Stimulated activated CD4-positive, alpha-beta T cell treated with anti-CD3 and anti-CD28 coated beads, Interleukin-1b, Interleukin-23, amount 100 ng/mL, for 1 hour (primary cell): ENCODE measurements at places on chromosomes 12 and 14.
A peak's percentile ranks its signal among the peaks of the same experiment; 100 is the strongest.

- DNase-seq: no peak
Observed at GRCh38 chr12:68400226-68400829, 68.2 kb upstream of the MDM1 start.

- DNase-seq: no peak
Observed at GRCh38 chr12:29895966-29896365, 112.2 kb upstream of the TMTC1 start.

GRCh38 chr12:115983226-115983798 lies 294.2 kb downstream of the MED13L start:
- no peak for DNase-seq

DNA sequence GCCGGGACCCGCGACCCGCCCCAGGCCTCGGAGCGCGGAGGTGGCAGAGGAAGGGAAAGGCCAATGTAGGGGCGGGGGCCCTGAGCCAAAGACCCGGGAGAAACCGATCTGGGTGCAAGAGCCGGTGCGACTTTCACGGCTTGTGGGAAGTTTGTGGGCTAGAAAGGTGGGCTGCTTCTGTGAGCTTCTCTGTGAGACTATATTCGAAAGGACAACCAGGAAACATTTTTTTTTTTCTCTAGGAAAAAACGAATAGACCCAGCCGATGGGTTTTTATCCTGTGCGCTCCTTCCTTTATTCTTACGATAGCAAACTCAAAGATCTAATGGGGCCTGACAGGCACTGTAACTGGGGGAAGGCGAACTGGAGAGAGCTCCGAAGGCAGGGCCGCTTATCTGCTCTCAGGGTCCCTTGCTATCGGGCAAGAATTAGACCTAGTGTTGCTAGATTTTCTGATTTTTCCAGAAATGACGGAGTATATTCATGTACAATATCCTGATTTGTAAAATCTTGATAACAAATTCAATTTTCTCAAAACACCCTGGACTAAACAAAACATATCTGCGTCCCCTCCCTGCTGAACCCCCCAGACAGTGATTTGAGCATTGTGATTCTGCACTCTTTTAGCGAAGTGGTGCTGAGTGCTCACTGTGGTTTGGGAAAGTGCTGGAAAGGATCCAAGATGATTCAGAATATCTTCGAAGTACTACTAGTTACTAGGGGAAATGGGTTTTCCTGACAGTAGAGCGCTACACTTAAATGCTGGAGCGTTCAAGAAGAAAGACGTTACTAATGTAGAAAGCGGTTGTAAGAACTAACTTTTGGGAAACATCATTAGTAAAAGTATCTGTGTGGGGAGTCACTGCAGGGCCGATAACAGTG lies 563 bp upstream of the STXBP6 start:
- no peak for DNase-seq

GRCh38 chr12:124448241-124448954 lies 119.0 kb downstream of the NCOR2 start:
- DNase-seq: no peak

- no peak for DNase-seq
Observed at GRCh38 chr14:94328196-94328595, 5.1 kb upstream of the SERPINA6 start.

- DNase-seq: peak; percentile 2
Observed at GRCh38 chr14:30656190-30656632, 34.1 kb downstream of the SCFD1 start.

- DNase-seq: no peak
Observed at GRCh38 chr14:100622708-100623485, 35.7 kb upstream of the BEGAIN start.

DNA sequence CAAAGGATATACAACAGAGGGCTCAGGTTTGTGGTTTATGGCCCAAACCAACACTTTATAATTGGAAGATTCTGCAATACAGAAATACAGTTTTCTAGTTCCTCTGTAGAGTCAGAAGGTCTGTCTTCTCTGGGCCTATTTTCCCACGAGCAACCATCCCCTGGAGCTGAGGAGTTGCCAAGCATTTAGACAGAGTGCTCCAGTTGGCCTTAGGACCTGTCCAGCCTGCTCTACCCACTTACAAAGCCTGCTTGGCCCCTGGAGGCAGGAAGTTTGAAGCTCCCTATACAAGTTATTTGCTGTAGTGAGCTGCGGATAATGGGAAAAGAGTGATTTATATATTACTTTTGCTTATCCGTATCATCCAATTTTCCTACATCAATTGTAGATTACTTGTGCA lies 60.8 kb upstream of the HSPB8 start:
- DNase-seq: no peak

DNA sequence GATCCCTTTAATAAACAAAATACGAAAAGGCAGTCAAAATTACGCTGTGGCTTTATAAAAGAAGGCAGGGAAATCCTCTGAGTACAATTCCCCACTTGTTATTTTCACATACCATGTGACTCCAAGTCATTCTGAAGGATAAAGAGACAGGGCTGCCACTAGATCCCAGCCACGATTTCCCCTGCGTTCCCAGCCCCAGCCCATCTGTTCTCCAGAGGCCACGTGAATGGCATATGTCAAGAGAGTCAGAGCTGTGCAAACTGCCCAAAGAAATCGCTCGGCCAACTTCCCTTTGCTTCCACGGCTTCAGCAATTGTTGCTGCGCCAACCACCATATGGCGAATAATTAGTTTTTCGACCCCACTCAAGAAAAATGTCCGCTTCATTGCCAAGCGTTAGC lies 161.3 kb downstream of the C12orf42 start:
- DNase-seq: no peak

DNA sequence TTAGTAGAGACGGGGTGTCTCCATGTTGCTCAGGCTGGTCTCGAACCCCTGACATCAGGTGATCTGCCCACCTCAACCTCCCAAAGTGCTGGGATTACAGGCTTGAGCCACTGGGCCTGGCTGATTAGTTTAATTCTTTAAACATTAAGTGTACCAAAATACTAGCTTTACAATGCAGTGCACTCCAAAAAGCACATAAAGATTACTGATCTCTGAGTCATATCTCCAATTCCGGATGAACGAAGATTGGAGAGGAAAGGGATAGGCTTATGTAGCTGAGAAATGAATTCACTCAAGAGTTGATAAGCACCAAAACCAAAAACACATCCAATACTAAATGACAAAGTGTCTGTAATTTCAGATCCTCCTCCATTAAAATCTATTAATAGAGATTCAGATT lies 15.1 kb downstream of the NAV3 start:
- no peak for DNase-seq

- no peak for DNase-seq
Observed at GRCh38 chr14:54026671-54027070, 70.0 kb upstream of the BMP4 start.

DNA sequence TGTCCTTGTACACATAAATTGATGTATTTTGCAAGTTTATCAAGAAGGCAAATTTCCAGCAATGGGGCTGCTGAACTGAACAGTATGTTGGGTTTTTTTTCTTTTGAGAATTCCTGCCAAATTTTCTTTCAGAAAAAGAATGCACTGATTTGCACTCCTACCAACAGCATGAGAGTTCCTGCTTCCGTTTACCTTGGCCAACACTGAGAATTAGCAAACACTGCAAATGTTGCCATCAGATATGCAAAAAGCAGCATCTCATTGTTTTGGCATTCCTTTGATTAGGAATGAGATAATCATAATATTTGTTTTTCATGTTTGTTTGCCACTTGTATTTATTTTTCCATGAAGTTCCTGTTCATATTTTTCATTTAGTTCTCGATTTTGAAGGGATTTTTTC lies 82.4 kb downstream of the RTN1 start:
- no peak for DNase-seq

DNA sequence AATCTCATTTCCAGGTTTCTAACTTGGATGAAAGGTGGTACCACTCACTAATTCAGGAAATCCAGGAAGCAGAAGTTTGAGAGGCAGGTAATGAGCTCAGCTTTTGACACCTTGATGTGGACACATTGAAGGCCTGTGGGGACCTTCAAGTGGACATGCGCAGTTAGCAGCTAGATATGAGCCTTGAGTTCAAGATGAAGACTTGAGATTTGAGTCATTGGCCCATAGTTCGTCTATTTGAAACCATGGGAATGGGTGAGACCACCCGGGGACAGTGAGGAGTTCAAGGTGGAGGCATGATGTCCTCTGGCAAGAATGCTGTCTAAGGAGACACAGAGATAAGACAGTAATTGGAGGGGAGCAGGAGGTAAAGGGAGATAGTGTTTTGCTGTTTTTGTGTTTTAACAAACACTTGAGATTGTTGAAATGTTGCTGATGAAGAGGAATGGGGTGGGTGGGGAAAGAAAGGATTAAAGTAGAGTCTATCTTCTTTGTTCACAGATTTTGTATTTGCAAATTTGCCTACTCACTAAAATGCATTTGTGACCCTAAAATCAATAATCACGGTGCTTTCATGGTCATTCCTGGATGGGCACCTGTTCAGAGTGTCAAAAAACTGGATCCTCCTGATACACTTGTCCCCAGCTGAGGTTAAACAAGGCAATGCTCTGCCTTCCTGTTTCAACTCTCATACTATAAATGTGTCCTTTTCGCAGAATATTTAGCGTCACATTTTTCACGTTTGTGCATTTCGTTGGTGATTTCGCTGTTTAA lies 69.5 kb upstream of the PLXNC1 start:
- DNase-seq: no peak

- no peak for DNase-seq
Observed at GRCh38 chr14:62710811-62711210, 334.4 kb downstream of the KCNH5 start.

DNA sequence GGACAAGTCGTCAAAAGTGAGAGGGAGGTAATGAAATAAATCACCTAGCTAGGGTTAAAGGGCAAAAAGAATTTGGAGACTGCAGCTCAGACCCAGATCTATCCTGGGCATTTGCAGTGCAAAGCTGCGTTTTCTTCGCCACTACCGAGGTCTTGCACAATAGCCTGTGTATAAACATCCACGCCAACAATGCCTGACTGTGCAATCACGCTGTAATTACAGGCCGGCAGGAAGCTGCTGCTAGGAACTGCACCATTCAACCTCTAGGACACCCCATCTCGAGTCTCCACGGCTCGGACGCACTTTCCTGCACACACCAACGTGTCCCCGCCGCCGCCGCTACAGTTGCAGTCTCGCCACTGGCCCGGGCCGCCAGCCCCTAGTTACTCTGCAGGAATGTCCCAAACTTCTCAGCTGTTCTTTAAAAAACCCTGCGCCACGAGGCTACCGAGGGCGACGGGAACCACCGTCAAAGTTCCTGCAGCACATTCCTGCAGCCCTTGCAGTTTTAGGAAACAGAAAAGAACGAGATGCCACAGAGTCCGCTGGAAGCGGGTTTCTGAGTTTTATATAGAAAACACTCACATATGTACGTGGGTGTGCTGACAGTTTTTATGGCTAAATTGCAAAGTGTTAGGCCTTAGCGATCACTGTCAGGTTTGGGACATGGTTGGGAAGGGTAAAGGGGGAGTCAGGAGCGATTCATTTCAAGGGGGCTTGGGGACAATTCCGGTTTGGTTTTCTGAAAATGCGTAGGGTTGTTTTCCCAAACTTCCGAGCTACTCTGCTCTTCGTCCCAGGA lies 65.6 kb upstream of the PTGR2 start:
- DNase-seq: peak; percentile 16

- no peak for DNase-seq
Observed at GRCh38 chr12:19036673-19037357, 92.7 kb upstream of the PLEKHA5 start.

DNA sequence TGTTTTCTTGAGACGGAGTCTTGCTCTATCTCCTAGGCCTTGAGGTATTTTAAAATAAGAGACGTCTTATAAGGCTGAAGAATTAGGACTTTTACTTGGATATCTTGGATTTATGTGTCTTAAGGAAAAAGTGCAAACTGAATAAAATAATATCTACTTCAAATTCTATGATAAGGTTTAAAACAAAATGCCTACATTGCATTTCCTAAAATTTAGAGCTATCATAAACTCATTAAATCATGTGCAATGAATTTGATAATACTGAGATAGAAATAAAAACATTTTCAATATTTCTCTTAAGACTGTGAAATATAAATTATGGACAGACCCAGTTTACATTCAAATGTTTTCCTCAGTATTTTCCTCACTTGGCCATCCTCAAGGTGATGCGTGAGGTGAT lies 729.5 kb upstream of the LMO3 start:
- DNase-seq: no peak

DNA sequence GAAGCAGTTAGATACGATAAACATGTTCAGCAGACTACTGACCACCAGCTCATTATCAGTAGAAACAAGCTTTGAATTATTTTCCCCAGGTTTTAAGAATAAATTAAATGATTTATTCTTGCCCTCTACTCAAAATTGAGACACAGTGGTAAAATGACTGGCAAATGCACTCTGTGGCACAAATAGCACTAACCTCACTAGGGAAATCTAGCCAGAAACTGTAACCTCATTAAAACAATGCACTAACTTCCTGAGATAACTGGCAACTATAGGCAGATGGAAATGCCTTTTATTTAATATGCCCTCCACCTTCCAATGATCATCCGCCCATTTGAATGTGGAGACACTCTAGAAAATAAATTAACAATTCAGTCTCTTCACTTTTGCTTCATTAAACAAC lies 33.2 kb downstream of the CPNE8 start:
- DNase-seq: no peak

DNA sequence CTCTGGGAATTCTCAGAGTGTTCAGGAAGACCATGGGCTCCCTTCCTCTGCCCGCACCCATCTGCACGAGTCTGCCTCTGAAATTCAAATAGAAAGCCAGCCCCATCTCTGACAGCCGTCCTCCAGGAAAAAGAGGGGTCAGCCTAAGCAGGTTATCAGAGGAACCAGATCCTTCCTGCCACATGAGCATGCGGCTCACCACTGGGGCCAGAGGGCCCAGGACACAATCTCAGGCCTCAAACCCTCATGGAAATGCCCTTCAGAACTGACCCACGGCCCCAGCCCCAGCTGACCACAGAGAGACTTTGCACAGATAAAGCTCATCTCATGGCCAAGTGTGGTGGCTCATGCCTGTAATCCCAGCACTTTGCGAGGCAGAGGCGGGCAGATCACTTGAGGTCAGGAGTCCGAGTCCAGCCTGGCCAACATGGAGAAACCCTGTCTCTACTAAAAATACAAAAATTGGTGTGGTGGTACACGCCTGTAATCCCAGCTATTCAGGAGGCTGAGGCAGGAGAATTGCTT lies 23.2 kb downstream of the PXN start:
- no peak for DNase-seq

DNA sequence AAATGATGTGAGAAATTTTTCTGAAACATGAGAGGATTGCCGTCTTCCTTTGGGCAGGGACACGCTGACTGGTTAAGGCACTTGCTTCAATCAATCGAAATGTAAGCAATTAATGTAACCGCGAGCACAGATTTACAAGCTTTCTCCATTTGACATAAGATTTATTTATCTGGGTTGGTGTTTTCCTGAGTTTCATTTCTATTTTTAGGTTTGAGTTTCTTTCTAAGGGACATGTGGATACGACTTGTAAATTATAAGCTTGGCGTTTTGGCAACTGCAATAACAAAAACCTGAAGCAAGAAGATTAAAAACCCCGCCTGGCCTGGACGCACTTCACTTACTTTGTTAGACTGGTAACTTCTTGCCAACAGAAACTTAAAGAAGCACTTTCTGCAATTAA lies 20.3 kb upstream of the SINHCAF start:
- no peak for DNase-seq
